ENCODE measurements at places on chromosomes 1 and 21.

DNA sequence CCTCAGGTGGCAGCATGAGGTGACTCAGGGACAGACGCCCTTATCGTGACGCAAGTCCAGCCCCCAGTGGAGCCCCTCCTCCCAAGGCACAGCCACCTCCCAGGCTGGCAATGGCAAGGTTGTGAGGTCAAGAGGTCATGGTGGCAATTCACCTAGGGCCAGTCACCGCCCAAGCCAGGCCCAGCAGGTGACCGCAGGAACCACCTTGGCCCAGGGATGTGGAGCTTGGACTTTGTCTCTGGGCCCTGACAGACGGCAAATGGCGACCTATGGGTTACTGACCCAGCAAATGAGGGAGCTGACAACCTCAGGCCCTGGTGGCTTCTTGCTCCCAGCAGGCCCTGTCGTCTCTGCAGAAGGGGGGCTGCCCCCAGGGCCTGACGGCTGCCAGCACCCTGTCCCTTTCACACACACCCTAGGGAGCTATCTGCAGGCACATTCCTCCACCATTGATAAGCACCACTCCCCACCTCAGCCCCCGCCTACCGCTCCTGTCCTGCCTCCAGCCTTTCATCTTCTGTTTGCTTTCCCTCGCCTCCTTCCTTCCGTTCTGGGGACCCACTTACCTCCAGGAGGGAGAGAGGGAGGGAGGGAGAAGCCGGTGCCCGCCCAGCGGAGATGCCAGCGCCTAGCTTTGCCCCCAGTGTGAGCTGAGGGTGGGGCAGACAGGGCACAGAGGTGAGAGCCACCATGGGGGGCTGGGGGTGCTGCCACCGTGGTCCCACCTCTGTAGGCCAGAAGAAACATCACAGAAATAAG is 12.1 kb downstream of the EPHA2 start:
- no peak for DNase-seq

DNA sequence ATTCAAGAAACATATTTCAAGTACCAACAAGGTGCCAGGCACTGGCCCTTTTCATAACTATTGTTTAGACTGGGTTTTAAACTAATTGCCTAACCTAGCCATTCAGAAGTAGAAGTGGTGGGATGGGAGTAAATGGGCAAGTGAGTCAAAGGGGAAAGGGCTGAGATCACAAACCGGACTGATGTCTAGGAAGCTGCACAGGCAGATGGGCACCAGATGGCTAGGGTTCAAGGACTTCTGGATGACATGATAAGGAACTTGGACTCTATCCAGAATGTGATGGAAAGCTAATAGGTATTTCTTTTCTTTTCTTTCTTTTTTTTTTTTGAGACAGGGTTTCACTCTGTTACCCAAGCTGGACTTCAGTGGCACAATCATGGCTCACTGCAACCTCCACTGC is 46.6 kb downstream of the LYST start:
- no peak for DNase-seq

GRCh38 chr21:41817228-41817627 is 50.4 kb upstream of the RIPK4 start:
- DNase-seq = peak; percentile 16

DNA sequence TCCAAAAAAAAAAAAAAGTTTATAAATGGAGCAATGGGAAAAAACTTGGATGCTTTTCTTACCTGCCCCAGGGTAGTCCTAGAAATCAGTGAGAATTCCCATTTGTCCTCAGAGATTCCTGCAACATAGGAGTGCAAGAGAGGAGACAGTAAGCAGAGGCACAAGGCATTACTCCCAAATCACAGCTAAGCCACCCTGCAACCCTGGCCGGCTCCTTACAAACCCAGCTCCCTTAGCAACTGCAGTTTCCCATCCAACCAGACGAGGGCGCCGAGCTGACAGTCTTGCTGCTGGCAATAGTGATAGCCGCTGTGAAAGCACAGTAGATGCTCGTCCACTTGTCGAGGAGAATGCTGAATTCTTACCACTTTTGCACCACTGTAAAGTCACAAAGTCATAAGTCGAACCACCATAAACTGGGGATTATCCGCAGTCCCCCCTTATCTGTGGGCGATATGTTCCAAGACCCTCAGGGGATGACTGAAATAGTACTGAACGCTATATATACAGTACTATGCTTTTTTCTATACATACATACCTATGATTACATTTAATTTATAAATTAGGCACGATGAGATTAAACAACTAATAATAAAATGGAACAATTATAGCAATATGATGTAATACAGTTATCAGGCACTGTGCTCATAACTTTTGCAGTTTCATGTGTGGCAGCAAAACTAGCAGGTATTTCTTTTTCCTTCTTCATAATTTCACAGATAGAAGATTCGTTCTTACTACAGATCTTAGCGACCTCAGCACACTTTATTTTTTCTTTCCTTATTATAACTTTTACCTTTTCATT is 6.0 kb upstream of the PITHD1 start:
- peak; percentile 88 for DNase-seq

DNA sequence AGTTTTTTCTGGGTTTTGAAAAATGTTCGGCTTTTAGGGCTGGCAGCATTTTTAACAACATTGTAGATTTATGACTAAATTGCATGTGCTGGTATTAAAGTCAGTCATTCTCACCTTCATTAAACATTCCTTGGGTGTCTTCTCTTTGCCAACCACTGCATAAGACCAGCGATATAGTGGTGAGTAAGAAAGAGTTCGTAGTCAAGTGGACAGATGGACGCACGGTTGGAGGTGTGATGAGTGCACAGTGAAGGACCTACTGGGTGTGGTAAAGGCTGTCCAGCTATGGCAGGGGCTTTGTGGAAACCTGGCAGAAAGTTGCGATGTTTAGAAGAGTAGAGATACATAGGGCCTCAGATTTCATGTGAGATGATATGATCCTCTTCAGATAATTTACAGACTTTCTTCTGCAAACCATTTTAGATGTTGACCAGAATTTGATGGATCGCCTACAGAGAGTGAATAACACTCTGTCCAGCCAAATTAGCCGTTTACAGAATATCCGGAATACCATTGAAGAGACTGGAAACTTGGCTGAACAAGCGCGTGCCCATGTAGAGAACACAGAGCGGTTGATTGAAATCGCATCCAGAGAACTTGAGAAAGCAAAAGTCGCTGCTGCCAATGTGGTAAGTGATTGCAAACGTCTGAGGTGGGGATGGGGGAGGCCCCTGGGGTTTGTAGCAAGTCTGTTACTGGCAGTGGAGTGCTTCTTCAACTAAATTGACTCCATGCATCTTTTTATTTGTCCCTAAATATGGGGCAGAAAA is 56.0 kb upstream of the LAMC2 start:
- no peak for DNase-seq

GRCh38 chr1:116510361-116510760 is 60.5 kb downstream of the CD58 start:
- no peak for DNase-seq

DNA sequence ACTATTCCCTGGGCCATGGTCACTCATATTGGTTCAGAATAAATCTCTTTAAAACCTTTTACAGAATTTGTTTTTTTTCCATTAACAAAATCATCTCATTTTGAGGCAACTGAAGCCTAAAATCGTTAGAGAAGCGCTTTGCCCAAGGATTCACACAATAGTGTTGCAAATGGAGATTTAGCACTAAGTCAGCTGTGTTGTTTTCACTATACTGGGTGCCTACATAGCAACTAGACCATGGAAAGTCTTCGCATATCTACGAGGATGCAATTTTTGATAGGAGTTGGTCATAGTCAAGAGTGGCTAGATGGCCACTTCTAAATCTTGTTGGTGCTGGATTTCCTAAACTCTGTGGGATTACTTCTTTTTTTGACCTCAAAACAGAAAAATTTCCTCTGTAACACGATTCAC is 530 bp upstream of the TIPRL start:
- no peak for DNase-seq

- no peak for DNase-seq
Measured at GRCh38 chr1:96632045-96632664, 89.4 kb upstream of the PTBP2 start.

GRCh38 chr1:110308247-110308646 is 30.9 kb upstream of the RBM15 start:
- no peak for DNase-seq

DNA sequence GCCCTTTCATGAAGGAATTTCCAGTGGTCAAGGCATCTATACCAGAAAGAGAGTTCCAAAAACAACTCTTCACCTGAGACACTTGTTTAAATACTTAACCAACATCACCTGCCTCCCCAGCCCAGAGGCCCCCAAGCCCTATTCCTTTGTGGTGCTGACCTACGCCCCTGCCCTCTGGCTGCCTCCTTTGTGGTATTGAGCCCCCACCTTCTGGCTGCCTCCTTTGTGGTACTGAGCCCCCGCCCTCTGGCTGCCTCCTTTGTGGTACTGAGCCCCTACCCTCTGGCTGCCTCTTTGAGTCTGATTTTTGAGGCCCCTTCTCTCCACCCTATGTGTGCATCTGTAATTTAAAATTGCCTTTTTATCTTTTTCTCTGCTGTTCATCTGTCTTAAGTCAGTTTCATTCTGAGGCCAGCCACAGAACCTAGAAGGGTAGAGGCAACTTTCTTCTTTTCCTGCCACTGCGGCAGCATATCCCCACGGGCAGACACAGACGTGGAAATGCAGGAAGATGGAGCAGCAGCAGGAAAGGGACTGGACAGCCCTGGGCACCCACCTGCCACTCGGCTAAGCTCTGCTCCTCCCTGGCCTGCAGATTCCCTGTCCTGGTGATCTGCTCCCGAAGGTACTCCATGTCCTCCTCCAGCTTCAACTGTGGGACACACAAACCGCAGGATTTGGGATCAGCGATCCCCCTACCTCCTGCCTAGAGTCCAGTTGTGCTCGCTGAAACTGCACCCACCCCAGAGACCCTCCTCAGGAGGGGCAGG is 3.2 kb downstream of the TRIM17 start:
- DNase-seq = no peak

DNA sequence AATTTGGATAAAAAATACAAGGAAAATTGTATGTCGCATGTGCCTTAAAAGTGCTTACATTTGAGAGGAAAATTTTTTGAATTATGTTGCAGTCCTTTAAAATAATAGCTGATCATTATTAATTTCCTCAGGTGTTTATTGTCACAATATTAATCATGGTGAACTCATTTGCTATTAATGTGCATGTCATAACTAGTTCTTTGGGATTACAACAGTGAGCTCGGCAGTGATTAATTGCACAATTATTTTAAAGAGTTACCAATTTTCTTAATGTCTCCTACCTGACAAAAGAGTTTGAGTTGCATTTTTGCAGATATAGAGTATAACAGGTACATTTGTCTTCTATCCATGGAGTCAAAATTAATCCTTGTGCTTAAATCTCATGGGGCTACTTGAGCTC is 854.3 kb downstream of the BRINP3 start:
- DNase-seq = no peak

- no peak for DNase-seq
Measured at GRCh38 chr1:227899820-227900449, 47.8 kb downstream of the WNT9A start.

GRCh38 chr1:56578963-56579875 is at the start of gene PLPP3:
PLPP3 (minus strand) TSS chr1:56579563; CDS start chr1:56579016, 547 bp downstream.
- no peak for DNase-seq

- no peak for DNase-seq
Measured at GRCh38 chr21:41651406-41651805, 115.4 kb downstream of the RIPK4 start.

DNA sequence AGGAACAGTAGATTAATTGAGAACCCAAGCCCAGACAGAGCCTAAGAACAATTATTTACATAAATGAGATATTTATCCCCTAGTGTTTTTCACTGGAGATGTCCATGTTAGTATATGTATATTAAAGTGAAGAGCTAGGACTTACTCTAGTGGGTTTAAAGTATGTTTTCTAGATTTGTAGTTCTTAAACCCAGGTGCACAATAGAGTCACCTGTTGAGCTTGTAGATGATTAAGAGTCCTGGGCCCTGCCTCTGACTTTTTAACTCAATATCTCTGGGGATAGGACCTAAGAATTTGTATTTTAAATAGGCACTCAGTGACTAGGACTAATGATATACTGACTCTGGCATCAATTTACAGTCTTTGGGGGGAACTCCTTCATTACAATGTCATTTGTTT is 112.8 kb downstream of the DNAH14 start:
- no peak for DNase-seq

DNA sequence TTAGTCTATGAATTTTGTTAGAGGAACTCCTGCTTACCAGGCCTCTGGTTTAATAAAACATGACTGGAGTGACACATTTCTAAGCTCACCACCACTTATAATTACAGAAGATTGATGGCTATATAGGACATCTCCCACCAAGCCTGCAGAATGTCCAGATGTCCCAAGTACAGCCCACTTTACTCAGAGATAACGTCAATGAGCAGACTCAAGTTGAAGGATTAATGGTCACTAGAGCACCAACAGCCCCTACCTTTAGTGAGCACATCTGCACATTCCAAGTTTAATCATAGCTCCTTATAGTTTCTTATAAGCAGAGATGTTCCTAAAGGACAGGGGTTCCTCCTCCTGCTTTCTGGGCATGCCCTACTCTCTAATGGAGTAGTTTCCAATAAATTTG is 37.4 kb upstream of the IL20 start:
- DNase-seq = no peak

DNA sequence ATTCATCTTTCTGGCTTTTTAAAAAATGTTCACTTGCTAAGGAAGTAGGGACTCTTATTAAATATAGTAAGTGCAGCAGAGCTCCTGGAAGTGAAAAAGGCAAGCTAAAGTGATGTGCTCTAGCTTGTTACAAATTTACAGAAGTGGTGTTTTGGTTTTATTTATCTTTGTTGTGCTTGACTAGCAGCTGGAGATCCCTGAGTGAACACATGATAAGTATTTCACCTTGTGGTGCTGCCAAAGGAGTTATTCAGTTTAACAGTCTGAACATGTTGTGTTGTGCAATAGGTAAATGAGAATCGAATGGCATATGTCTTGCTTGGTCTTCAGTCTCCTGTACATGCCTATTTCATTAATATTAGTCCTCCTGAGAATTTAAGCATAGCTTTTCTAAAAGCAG is 315.7 kb downstream of the TPR start:
- no peak for DNase-seq

DNA sequence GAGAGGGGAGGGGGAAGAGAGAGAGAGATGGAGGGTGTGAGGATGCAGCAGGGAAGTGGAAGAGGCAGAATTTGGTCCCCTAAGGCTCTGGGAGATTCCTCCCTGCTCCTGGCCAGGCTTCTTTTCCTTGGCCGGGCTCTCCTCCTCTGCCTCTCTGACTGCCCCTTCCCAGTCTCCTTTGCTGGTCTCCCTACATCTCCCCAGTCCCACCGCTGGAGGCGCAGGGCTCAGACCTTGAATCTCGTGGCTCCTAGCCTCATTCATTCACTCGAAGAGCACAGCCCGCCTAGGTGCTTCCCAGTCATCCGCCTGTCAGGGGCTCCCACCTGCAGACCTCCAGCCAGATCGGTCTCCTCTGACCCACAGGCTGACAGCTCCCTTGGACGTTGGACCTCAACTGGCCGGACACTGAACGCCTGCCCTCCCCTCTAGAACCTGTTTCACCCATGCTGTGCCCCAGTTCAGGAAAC is 76.5 kb downstream of the VWA5B1 start:
- no peak for DNase-seq

Measured in stimulated activated CD4-positive, alpha-beta T cell treated with anti-CD3 and anti-CD28 coated beads, Interleukin-2, amount 100 ng/mL, for 48 hours (primary cell).